Hematopoietic multipotent progenitor cell treated with erythropoietin and hydrocortisone succinate and interleukin-3 and kit ligand, for 17 days (in vitro differentiated cells): ENCODE measurements at places on chromosomes 6 and 20.

- no peak for DNase-seq
Observed at GRCh38 chr20:31760519-31761240, 21.6 kb downstream of the TPX2 start.

DNA sequence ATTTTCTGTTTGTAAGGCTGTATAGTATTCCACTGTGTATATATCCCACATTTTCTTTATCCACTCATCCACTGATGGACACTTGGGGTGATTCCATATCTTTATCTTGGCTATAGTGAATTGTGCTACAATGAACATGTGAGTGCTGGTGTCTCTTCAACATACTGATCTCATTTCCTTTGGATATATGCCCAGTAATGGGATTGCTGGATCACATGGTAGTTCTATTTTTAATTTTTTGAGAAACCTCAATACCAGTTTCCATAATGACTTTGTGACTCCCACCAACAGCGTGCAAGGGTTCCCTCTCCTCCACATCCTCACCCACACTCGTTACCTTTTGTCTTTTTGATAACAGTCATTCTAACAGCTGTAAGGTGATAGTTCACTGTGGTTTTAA is 166.0 kb downstream of the ARHGAP18 start:
- no peak for DNase-seq

DNA sequence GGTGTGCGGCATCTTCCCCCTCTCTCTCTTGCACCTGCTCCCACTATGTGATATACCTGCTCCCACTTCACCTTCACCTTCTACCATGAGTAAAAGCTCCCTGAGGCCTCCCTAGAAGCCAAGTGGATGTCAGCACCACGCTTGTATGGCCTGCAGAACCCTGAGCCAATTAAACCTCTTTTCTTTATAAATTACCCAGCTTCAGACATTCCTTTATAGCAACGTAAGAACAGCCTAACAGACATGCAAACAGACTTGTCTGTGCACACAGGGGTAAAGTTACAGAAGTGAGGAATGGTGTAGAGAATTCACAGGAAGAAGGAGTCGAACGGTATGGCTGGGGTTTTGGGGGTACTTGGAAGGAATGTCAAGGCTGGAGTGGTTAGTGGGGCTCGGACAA is 14.8 kb upstream of the TGM2 start:
- DNase-seq = no peak

DNA sequence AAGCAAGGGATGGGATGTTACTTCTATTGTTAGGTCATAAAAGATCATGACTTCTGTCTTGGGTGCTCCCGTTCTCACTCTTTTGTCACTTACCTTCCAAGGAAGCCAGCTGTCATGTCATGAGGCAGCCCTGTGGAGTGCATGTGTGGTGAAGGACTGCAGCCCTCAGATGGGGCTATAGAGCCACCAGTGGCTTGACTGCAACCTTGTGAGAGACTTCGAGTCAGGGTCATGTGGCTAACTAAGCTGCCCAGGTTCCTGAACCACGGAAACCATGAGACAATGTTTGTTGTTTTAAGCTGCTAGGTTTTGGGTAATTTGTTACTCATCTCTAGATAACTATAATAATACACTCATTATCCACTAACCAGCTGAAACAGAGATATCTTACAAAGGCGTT is 477.1 kb downstream of the BTBD3 start:
- no peak for DNase-seq

- no peak for DNase-seq
Observed at GRCh38 chr20:60558486-60558885, 600.3 kb downstream of the CDH26 start.

DNA sequence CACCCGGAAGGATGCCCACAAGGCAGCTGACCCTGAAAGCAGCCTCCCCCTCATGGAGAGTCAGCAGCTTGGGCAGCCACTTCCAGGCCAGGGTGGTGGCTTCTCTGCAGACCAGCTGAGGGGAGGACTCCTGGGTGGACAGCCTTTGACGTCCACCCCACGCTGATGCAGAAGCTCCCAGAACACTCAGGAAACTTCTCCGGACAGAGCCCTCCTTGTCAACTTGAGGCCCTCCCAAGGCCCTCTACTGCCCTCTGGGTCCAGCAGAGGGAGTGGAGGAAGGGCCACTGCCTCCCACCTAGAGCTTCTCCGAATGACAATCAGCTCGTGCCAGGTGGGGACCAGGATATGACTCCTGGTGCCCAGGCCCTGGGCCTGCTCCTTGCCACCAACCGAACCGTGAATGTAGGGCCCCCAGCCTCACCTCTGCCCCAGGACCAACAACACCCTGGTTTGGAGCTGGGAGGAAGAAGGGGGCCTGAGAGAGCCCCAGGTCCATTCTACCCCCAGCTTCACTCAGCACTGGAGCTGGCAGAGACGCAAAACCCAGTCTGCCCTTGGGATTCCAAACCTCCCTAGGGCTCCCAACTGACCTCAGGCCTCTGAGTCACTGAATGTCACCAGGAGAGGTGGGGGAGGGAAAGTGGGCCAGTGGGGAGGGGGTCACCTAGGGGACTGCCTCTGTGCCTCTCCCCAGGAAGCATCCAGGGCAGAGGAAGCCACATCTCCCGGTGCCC is 10.9 kb upstream of the SLC22A7 start:
- no peak for DNase-seq

DNA sequence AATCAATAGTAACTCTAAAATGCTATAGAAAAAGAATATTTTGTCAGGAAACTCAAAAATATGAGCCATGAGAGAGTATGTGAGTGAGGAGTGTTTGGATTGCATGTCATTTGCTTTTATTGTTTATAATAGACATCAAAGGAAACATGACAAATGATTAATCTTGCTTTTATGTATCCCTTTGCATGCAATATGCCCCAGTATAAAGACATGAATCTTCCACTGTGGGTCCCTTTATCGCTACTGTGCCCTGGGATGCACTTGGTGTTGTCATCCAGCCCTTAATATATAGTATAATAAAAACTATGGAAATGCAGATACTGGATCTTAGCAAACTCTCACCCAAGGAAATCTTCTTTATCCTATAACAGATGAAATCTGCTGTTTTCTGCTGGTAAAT is 77.3 kb downstream of the LAMA4 start:
- DNase-seq = no peak

DNA sequence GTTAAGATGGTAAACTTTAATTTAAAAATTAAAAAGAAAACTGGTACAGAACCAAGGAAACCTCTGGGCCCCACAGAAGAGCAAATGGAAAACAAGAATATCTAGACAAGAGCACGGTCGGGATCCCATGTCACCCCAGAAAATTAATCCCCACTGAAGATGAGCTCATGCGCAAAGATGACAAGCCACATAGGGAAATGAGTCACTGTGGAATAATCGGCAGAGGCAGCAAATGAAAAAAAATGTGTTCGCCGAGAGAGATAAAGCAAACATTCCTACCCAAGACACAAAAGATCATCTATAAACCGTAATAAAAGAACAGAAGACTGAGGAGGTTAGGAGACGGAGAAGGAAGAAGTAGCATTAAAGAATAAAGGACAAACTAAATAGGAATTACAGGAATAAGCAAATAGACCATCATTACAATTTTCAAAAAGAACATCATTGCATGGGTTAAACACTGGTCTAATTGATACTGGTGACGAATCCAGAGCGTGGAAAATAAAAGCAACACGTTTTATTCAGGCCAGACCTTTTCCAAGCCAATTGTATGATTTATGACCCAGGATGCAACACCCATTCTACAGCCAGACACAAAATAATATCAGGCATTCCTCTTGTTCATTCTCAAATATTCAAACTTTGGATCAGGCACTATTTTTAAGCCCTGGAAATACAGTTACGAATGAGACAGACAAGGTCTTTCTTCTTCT is 138.0 kb upstream of the ARID1B start:
- DNase-seq = no peak

DNA sequence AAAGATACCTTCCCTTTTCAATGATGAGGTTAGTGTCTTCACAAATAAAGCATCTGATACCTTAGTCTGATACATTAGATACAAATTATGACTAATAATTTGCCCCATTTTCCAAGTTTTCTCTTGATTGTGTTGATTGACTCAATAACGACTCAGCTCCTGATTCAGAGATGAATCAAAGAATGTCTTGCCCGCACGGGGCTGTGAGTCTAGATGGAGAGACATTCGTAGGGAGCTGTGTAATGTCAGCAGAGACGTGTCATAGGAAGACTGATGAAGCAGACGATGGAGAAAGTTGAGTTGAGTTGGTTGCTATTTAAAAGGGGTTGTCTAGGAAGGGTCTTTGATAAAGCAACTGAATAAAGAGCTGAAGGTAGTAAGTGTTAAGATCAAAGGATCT is 78.2 kb downstream of the TSHZ2 start:
- no peak for DNase-seq

DNA sequence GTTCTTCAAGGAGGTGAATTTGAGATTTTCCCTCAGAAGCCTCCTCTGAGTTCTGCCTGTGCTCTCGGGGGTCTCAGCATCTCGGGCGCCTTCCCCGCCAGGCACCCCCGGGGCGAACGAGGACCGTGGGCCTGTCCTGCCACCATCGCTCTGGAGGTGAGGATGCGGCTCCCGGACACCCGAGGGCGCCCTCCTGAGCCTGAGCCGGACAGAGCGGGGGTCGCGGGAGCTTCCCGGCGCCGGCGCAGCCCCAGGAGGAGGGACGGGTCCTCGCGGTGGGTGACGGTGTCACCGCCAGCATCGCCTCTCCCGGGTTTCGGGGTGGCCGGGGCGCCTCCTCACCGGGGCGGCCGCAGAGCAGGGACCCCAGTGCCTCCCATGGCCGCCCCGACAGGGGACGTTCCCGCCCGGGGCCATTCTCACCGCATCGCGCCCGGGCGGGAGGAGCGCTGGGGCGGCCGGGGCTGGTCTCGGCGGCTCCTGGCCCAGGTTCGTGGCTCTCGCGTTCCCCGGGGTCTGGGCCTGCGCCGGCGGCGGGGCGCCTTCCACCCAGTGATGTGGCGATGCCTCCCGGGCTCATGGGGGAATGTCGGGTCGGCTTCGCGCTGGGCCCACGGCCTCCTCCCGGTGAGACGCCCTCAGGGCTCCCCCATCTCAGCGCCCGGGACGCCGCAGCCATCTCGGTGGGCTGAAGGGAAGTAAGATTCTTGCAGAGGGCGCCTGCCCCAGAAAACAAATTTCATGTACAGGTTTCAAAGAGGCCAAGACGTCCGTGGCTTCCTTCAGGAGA is 210.5 kb downstream of the ERMARD start:
- DNase-seq = no peak

GRCh38 chr20:62656919-62657588 is 14.8 kb downstream of the SLCO4A1 start:
- no peak for DNase-seq

DNA sequence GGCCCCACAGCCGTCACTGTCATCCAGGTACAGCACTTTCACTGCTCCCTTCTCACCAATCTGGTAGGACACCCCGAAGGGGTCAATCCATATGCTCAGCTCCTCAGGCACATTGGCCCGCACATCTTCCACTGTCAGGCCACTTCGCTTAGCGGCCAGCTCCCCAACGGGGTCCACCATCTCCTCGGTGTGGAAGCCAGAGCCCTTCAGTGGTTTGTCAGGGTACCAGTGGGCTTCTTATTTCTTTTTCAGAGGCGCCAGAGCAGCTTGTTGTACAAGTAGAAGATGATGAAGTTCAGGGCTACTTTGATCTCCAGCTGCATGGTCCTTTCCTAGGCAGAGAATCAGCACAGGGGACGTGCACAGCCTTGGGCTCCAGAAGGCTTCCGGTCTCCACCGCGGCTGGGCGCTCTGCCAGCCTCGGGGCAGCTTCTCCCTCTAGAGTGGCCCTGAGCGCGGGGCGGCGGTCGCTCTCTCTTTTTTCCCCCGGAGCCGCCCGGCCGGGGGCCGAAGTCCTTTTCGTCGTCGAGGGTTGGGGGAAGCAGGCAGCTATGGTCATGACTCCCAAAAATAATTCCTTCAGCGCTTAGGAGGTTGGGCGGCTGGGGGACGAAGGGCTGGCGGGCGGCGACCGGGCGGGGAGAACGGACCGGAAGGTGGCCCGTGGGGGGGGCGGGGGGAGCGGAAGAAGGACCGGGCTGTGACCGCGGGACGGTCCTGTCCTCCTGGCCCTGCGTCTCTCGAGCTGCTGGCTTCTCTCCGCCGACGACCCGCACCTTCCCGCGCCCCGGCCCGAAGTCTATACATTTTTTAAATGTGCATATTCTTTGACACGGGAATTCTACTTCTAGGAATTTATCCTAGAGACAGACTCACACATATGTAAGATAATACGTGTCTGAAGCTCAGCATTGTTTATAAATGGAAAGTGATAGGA is 6.5 kb upstream of the ZSCAN9 start:
- DNase-seq = peak; percentile 75

- no peak for DNase-seq
Observed at GRCh38 chr6:41186031-41186562, 14.9 kb downstream of the TREML2 start.

DNA sequence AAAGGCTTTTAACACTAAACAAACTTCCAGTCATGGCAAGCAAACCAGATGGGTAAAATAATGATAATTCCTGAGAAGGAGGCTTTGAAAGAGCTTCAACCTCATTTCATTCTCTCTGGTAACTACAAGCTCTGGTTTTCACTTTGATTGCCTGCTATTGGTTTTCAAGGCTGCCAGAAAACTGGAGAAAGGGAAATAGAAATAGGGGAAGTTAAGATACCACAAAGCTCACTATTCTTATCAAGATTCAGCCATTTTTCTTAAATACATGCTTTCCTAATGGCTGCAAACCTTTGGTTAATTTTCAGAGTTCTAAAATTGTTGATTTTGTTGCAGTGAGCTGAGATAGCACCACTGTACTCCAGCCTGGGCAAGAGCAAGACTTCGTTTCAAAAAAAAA is 42.5 kb upstream of the NELFCD start:
- no peak for DNase-seq

DNA sequence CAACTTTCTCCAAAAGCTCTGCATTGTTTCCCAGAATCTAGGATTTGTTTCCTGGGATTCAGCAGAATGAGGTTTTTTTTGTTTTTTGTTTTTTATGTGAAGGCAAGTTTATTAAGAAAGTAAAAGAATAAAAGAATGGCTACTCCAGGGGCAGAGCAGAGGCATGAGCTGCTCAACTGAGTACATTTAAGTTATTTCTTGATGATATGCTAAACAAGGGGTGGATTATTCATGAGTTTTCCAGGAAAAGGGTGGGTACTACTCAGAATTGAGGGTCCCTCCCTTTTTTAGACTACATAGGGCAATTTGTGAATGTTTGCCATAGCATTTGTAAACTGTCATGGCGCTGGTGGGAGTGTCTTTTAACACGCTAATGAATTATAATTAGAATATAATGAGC is 292.5 kb upstream of the SGK1 start:
- DNase-seq = no peak
